ENCODE measurements at places on chromosomes 2 and 18.

DNA sequence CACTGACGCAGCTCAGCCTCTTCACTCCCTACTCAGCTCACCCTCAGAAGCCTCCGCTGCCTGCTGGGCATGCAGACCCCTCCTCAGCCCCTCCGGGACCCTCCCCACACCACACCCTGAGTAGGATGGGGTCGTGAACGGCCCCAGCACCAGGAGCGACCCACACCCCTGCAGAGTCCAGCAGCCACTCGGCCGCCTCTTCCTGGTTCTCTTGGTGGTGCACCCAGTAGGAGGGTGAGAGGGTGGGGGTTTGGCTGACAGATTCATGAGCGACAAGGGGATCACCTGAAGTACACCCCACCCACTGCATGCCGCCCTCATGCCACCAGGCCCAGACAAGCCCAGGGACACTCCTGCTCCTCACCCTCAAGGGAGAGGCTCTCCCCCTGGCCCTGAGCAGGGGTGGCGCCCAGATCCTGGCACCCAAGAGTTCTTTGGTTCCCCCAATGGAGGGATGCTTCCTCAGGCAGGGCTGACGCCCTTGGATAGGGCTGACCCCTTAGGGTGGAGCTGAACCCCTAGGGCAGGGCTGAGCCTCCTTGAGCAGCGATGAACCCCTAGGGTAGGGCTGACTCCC, 76.6 kb upstream of the GPC1 start:
- no peak for DNase-seq

- peak; percentile 16 for DNase-seq
These were observed 176.7 kb downstream of the IKZF2 start for GRCh38 chr2:212974692-212975091.

GRCh38 chr18:78730546-78730945, 249.1 kb upstream of the SALL3 start:
- no peak for DNase-seq

DNA sequence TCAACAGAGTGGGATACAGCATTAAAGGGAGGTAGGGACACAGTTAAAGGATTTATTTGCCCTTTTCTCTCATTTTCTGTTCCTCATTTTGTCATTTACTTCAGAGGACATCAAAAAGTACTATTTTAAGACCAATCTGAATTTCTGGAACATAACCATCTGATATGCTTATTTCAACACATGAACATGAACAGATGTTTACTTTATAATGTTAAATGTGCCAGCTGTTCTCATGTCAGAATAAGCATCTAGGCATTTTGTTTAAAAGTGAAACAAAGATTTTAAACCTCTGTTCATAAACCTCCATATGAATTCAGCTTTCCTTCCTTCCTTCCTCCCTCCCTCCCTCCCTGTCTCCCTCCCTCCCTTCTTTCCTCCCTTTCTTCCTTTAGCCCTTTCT, 677.7 kb downstream of the CNTNAP5 start:
- no peak for DNase-seq

DNA sequence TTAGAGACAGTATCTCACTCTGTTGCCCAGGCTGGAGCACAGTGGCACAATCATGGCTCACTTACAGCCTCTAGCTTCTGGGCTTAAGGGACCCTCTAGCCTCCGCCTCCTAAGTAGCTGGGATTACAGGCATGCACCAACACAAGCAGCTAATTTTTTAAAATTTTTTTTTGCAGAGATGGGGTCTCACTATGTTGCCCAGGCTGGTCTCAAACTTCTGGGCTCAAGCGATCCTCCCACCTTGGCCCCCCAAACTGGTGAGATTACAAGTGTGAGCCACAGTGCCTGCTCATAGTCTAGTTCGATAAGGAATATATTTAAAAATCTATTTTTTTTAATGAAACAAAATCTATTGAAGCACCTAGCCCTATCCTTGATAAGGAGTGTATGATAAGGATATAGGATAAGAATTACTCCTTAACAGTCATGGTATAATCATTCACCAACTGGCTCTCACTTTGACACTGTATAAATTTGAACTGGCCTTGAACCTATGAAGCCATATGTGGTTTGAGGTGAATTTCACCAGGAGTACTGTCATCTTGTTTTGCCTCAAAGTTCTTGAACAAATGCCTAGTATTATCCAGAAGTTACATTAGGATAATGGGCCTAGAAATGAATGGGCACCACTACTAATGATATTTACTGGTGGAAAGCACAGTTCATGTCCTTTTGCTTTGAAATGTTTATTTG, 71.1 kb downstream of the EXOC6B start:
- no peak for DNase-seq

DNA sequence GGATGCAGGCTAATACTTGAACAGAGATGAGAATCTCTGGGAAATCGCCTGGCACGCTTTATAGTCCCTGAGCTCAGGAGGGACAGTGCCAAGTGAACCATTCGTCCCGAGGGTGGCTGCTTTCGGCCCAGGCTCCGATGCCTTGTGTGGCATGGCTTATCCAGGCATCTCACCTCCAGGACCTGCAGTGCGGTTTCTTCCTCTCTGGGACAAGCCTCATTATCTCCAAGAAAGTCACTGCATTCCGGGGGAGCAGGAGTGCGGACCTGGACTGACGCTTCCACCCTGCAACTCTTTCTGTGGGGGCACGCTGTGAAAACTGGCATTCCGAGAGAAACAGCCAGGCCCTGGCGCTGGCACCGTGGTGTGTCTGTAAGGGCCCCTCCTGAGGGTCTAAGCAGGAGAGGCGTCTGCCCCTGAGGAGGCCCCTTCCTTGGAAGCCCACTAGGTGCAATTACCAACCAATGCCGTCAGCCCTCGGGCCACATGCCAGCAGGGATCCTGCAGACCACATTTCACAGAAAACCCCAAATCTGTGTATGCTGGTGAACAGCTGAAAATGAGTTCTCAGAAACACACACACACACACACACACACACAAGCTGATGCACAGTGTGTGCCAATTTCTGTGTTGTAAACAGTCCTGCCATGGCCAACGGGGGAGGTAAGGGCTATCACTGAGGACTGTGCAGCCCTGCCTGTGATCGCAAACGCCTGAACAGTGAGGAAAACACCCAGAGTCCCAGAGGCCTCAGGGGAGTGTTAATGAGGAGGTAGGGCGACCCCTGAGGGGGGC, 351.9 kb upstream of the SALL3 start:
- no peak for DNase-seq

- no peak for DNase-seq
These were observed 105.1 kb downstream of the KCNF1 start for GRCh38 chr2:11016735-11017388.

DNA sequence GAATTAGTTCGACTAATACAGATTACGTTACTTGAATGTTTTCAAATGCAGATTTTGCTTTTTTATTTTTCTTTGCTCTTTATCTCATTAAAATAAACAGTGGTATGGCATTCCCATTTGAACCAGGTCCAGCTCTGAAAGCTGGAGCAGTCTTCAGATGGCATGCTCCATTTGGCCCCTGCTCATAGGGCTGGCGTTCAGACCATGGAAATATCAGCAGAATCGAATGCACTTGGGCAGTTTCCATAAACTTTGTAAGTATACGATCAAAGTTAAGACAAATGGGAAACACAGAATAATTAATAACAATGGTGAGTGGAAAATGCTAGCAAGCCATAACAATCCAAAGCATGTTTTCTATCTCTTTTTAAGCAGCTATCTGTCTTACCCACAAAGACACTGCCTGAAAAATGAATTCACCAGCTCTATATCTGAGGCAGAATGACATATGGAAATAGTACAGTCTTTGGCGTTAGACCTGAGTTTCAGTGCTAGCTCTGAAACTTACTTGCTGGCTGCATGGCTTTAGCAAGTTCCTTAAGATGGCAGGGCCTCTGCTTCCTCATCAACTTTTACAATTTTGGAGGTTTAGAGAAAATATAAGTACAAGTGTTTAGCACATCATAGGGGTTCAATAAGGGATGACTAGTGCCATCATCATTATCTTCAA, 131.6 kb downstream of the BCL2 start:
- DNase-seq = no peak

- DNase-seq = no peak
These were observed 410.5 kb upstream of the MEIS1 start for GRCh38 chr2:66024391-66024790.

GRCh38 chr2:74919827-74920226, 38.6 kb upstream of the POLE4 start:
- no peak for DNase-seq

DNA sequence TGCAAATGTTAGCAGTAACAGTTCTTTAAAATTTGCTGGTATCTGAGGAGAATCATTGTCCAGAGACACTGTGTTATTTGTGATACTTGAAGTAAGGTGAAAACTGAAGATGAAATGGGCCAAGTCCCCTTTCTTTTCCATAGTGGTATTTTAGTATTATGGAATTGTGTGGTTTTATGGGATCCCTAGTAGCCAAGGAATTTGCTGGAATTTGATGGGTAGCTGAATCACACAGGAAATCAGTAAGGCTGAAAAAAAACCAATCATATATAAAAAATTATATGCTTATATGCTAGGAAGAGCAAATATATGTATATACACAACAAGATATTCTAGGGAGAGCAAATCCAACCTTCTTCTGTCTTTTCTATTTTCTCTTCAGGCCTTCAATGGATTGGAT, 54.2 kb upstream of the TACR1 start:
- no peak for DNase-seq

DNA sequence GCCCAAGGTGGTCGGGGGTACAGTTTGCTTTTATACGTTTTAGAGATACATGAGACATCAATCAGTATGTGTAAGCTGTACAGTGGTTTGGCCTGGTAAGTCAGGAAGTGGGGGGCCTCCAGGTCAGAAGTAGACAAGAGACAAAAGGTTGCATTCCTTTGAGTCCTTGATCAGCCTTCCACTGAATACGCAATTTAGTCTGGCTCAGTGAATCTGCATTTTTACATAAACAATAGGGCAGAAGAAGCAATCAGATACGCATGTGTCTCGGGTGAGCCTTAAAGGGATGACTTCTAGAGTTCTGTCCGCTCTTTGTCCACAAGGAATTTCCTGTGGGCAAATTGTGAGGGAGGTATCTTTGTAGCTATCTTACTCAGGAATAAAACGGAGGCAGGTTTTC, 87.2 kb downstream of the SOWAHC start:
- DNase-seq = no peak

DNA sequence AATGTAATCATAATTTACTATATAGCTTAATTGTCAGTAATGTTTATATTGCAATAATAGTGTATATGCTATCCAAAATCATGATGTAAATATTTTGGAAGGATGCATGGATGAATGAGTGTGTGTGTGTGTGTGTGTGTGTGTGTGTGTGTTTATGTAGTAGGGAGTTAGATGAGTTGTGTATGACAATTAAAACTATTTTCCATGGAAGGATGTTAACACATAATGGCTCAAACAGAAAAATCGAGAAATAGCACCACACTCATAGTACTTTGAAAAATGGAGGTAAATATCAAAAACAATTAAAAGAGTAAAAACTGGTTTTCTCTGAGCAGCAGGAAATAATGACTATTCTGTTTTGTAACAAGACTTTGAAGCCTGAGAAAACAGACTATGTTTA, 8.1 kb upstream of the IL36A start:
- DNase-seq = no peak

GRCh38 chr2:178328037-178328436, 122.9 kb downstream of the PRKRA start:
- peak; percentile 26 for DNase-seq

DNA sequence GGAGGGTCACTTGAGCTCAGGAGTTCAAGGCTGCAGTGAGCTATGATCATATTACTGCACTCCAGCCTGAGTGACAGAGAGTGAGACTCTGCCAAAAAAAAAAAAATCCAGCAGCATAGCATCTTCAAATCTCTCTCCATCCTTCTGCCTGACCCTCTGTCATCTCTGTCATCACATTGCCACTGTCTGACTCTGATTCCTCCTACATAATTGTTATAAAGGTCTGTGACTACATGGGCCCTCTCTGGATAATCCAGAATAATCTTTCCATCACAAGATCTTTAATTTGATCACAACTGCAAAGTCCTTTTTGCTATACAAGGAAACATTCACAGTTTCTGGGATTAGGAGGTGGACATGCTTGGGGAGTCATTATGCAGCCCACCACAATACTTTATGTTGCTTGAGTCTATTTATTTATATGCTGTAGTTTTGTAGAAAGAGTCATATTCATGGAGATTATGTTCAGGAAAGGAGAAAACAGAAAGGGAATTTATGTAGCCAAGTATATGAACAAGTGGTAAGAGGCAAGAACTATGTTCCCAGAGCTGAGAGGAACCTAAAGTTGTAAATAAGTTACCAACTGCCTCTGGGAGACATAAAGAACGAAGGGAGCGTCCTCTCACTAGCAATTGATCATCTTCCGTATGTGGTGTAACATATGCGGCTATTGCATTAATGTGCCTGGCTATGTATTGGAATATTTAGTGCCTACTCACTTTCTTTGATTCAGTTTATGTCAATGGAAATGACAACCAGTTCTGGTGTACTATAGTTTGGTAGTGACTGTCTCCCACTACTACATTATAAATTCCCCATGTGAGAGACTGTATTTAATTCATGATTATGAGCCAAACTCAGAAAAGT, 21.5 kb downstream of the RND3 start:
- no peak for DNase-seq

- no peak for DNase-seq
These were observed 2.2 kb downstream of the SETBP1 start for GRCh38 chr18:44682871-44683221.

GRCh38 chr2:28423856-28424605, 31.4 kb downstream of the FOSL2 start:
- no peak for DNase-seq

DNA sequence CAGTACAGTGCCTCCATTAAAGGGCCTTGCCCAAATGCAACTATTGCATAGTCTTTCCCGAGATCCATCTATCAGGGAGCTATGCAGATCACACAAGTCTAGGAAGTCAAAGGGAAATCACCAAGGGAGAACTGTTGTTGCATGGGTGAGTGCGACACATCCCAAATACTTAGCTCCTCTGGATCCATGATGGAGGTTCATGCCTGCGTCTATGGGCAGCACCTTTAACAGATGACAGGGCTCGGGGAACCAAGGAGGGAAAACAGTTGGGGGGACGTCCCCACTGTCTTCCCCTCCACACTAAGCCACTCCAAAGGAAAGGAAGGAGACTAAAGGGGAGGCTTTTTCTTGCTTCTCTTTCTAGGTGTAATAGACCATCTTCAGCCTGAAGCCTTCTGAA, 552.8 kb upstream of the PKDCC start:
- no peak for DNase-seq

DNA sequence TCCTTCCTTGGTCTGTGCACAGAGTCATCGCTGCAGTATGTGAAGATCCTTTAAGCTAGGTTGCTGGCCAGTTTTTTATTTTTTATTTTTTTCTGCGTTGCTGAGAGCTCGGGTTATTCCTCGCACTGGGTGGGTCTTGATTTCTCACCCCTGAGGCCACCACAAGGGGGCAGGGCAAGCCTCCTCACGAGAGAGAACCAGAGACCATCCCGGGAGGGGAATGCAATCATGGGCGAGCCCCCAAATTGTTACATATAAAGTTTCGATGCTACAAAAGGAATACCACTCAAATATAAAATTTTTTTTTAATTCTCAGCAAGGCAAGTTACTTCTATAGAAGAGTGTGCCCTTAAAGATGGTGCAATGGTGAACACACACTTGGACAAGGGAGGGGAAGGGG, 24.9 kb downstream of the HTR2B start:
- no peak for DNase-seq

All from astrocyte of the cerebellum (primary cell).